COR-L47 (cell line): ENCODE measurements at places on chromosomes 1 and 21.

GRCh38 chr1:24942789-24943188 lies 12.7 kb upstream of the RUNX3 start:
- DNase-seq, result no peak

DNA sequence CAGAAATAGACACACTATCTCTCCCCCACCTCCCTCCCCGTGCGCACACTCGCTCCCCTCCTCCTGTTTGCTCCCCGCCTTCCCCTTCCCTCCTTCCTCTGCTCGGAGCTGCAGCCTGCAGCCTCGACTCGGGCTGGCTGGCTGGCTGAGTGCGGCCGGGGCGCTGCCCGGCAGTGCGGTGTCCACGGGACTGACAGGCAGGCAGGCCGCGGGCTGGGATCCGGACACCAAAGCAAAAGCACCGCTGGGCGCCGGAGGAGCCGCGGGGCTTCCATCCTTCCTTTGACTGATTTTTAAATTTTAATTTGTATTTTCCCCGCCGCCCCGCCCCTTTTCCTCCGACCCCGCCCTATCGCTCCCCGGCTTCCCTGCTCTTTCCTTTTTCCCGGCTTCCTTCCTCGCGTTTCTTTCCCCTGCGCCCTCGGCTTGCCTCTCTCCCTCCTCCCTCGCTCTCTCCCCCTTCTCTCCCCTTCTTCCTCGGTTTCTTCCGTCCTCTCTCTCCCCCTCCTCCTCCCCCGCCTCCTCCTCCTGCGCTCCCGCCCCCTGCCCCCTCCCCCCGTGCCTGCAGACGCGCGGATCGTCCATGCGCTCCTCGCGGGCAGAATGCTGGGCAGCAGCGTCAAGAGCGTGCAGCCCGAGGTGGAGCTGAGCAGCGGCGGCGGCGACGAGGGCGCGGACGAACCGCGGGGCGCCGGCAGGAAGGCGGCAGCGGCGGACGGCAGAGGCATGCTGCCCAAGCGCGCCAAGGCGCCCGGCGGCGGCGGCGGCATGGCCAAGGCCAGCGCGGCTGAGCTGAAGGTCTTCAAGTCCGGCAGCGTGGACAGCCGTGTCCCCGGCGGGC lies 109.4 kb downstream of the NAV1 start:
- DNase-seq, result peak; percentile 64

- no peak for DNase-seq
Observed at GRCh38 chr21:39726133-39726532, 18.9 kb upstream of the IGSF5 start.

GRCh38 chr1:116403496-116404136 lies 30.6 kb downstream of the ATP1A1 start:
- DNase-seq, result no peak

- no peak for DNase-seq
Observed at GRCh38 chr1:237012788-237013383, 8.6 kb upstream of the MT1HL1 start.

DNA sequence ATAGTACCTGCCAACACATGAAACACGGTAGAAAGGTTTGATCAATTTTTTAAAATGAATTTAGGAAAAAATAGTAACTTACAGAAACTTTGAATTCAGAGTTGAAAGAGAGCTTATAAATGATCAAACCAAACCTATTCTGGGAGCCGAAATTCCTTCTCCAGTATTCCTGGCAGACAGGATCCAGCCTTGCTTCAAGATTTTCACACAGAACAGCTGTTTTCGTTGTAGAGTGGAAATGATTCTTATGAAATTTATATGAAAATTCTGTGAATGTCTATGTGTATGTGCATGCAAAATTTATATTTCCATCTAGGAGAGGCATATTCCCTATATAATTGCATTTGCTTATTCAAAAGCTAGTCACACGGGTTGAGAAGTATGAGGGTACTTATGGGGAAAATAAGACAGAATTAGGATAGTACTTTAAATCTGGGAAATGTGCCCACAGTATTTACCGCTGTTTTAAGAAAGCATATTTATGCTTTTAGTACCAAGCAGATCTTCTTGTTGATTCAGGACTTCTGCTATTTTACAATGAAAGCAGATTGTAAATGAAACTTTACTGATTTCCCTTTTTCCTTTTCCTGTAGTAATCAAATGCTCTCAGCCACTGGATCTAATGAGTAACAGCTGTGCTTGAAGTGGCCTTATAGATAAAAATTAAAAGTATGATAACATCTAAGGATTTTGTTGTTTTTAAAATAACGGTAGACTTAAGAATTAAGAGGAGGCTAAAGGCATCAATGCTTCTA lies 30.4 kb downstream of the PRRX1 start:
- DNase-seq, result no peak

DNA sequence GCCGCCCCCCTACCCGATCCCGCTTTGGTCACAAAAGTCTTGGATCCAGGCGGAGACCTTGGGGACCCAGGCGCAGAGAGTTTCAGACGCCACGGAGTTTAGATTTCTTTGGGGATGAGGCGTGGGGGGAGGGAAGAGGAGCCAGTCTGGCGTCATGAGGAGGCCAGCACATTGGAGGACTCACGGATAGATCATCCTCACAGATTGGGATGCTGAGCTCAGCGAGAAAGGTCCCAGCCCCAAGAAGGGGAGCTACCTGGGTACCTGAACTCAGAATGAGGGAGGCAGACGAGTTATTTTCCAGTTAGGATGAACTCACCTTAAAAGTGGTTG lies 393 bp downstream of the ELAPOR1 start:
- no peak for DNase-seq

DNA sequence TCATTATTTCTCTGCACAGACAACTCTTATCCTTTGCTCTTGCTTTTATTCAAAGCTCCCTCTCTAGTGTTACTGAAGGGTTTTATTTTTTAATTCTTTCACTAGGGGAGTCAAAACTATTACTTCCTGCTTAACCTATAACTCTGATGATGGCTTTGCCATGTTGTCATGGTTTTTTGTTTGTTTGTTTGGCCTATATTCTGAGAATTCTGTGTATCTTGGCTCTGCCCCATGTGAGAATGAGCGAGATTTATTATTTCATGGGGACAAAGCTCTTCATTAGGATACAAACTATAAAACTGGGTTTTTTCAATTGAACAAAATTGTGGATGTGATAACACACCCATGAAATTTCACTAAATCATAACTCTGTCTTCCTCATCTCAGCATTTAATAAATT lies 190.5 kb upstream of the C1orf105 start:
- no peak for DNase-seq

- DNase-seq, result no peak
Observed at GRCh38 chr1:106780066-106780465, 276.4 kb upstream of the PRMT6 start.

DNA sequence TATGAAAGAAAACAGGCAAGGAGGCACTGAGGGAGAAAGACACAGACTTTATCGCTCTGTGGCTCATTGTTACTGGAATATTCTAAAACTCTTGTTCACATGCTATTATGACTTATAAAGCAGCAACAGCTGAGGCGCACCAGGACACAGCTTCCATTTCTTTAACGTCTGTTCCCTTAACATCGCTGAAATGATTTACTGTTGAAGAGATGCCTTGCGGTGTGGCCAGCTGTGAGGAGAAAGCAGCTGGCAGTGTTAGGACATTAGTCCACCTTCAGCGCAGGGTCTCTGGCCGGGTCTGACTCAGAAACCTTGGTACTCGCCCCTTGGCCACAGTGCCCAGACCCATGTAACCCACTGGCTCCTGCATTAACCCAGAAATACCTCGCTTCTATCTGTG lies 3.1 kb upstream of the PER3 start:
- no peak for DNase-seq

- no peak for DNase-seq
Observed at GRCh38 chr1:178023181-178023618, 53.3 kb upstream of the SEC16B start.

DNA sequence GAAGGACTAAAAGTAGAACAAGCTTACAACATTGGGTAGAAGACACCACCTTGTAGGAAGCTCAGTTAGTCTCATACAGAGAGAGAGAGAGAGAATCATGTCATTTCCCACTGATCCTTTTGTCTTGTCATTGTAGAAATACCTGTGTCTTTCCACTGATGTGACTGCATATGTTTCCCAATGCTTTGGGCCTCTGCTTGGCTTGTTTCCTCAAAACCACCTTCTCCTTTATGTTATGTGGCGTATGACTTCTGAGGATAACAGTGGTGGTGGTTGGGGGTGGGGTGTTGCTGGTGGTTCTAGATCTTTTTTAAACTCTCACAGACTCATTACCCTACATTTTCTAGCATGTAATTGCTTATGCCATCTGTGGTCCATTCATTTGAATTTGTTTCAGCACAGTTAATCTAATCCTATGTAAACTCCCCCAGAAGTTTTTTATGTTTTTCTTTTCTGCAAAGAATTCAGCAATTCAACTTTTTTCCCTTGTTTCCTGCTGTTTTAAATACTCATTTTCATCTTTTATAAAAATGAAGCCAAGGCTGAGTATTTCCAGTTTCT lies 9.3 kb downstream of the RGL1 start:
- no peak for DNase-seq

DNA sequence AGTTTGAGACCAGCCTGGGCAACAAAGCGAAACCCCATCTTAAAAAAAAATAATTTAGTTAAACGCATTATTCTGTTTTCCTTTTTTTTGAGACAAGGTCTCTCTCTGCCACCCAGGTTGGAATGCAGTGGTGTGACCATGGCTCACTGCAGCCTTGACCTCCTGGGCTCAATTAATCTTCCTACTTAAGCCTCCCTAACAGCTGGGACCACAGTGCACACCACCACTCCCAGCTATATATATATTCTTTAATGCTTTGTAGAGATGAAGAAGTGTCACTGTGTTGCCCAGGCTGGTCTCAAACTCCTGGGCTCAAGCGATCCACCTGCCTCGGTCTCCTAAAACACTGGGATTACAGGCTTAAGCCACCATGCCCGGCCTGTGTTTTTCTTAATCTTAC lies 7.7 kb upstream of the KLF17 start:
- no peak for DNase-seq

- no peak for DNase-seq
Observed at GRCh38 chr1:176517484-176517883, 54.5 kb downstream of the PAPPA2 start.

DNA sequence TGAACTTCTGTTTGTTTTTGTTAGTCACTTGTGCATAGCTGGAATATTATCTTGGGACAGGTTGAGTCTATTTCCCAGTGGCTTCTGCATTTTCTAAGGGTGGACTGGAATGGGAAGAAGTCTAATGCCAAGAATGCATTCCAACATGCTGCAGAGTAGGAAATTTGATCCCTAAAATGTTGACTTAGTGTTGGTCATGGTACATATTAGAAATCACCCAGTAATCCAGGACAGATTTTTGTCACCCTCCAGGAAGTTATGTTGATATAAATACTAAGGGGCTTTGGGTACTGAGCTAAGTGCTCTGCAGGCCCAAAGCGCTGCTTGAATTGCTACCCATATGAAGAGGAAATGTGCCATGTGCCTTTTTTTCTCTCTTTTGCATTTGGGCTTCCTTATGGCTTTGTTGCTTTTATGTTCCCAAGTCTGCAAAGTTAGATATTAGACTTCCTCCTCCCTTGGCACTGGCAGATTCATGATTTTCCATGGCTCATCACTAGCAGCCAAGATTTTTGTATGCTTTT lies 10.0 kb downstream of the ARID1A start:
- DNase-seq, result no peak

GRCh38 chr1:61818992-61819391 lies 76.7 kb downstream of the PATJ start:
- no peak for DNase-seq

DNA sequence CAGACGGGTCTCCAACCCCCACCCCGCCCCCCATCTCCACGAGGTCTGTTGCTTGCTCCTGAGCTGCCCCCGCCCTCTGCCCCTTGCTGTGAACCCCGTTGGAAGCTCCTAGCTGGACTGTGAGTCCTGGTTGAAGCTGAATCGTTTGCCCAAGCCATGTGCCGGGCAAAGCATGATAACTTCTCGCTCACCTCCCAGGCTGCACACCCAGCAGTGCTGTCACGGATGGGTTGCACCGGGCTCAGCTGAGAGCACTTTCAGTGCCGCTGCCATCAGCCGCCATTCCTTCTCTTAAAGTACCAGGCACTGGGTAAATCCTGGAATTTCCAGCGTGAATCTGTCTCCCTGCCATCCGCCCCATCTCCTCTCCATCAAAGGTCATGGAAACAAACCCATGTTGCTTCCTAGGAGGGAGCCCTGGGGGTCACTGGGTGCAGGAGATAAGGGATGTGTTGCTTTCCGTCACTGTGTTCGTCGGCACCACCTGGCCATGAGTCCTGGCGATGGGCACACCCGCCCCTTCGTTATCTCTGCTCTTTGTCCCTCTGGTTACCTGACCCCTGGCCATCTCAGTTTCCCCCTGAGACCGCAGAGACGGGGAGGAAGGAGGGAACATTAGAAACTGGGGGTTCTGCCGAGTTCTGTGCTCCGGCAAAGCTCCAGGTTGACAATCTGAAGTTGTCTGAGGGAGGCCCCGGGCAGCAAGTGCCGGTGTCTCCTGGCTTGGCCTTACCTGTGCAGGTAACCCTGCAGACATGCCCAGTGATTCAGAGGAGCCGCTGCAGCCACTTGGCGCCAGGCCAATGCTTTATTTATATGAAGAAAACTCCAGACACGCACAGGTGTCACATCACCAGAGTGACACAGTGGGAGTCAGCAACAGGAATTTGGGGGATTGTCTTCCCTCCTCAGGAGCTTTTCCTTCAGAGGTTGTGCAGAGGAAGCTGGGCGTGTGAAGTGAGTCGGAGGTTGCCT lies 2.7 kb downstream of the PDE9A start:
- peak; percentile 72 for DNase-seq

DNA sequence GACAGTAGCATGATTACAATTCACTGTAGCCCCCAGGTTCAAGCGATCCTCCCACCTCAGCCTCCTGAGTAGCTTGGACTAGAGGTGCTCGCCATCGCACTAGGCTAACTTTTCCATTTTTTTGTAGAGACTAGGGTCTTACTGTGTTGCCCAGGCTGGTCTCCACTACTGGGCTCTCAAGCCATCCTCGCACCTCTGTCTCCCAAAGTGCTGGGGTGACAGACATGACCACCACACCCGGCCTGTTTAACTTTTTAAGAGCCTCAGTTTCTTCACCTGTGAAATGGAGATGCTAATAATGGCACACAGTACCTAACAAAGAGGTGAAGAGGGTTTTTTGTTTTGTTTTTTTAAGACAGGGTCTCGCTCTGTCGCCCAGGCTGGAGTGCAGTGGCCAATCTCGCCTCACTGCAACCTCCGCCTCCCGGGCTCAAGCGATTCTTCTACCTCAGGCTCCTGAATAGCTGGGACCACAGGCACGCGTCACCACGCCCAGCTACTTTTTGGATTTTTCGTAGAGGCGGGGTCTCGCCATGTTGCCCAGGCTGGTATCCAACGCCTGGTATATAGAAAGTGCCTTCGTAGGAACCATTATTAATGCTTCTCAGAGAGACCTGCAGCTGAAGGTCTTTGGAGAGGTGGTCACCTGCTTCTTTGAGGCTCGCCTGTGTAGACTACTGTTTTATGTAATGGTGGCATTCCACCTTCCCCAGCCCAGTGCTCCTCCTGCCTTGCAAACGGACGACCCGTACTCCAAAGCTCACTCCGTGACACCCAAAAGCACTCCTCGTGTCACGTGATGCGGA lies 567 bp downstream of the PMVK start:
- no peak for DNase-seq

DNA sequence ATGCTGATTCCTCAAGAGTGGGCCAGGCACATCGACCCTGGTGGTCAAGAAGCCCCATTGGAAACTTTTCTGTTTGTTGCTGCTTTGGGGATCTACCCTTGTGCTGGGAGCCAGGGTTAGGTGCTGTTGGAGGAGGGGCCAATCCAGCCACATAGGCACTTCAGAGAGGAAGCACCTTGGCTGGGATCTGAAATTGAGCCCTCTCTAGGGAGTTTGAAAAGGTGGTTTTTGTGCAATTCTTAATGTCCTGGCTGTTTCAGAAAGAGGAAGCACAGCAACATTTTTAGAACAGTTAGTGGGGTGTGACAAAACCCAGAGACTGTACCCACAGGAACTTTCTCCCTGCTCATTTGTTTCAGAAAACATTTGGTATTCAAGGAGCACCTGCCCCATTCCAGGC lies 17.2 kb upstream of the BEND5 start:
- DNase-seq, result no peak
